ENCODE measurements at places on chromosomes 16 and 17. TPM values are rescaled to one million over a fixed set of nuclear protein-coding genes. Genes with fewer than 3 reads are reported as not detected.

The PRSS22 gene
- total RNA-seq = not detected

The MT1X gene
- total RNA-seq = 62.0 TPM

The TPPP3 gene
- 13.5 TPM for total RNA-seq

The NPW gene
- not detected for total RNA-seq

GRCh38 chr17:60135951-60136666 is 13.7 kb upstream of the CA4 start:
- no peaks in the 10 kb centered on the region for H3K36me3 ChIP-seq
- no peak overlapping the region for H3K4me3 ChIP-seq
- H3K27ac ChIP-seq = no peak overlapping the region
- DNase-seq = peak; percentile 23
- no peaks in the 10 kb centered on the region for H3K27me3 ChIP-seq
- no peaks in the 10 kb centered on the region for H3K4me1 ChIP-seq

DNA sequence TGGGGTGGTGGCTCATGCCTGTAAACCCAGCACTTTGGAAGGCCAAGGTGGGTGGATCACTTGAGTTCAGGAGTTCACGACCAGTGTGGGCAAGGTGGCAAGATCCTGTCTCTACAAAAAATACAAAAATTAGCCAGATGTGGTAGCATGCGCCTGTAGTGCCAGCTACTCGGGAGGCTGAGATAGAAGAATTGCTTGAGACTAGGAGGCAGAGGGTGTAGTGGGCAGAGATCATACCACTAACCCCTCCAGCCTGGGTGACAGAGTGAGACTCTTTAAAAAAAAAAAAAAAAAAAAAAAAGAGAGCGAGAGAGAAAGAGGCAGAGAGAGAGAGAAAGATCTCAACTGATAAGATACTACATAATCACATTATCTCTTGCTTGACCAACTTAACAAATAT is 45.9 kb downstream of the KANSL1 start:
- H3K4me3 ChIP-seq = no peak overlapping the region
- peaks cover 5% of the 10 kb centered on the region for H3K4me1 ChIP-seq
- no peaks in the 10 kb centered on the region for H3K27me3 ChIP-seq
- no peak for DNase-seq

- no peaks in the 10 kb centered on the region for H3K27me3 ChIP-seq
- DNase-seq = no peak
- no peaks in the 10 kb centered on the region for H3K4me1 ChIP-seq
- H3K4me3 ChIP-seq = no peak overlapping the region
- H3K27ac ChIP-seq = no peak overlapping the region
Measured at GRCh38 chr17:72538901-72539352, 418.1 kb downstream of the SOX9 start.

- H3K4me3 ChIP-seq = no peak overlapping the region
- no peaks in the 10 kb centered on the region for H3K36me3 ChIP-seq
- no peaks in the 10 kb centered on the region for H3K4me1 ChIP-seq
- no peaks in the 10 kb centered on the region for H3K27me3 ChIP-seq
- no peak for DNase-seq
Measured at GRCh38 chr17:47199627-47200324, 9.4 kb upstream of the MYL4 start.

GRCh38 chr16:67349172-67349571 is 22.6 kb downstream of the LRRC36 start:
- no peak overlapping the region for H3K27ac ChIP-seq
- no peak for DNase-seq

DNA sequence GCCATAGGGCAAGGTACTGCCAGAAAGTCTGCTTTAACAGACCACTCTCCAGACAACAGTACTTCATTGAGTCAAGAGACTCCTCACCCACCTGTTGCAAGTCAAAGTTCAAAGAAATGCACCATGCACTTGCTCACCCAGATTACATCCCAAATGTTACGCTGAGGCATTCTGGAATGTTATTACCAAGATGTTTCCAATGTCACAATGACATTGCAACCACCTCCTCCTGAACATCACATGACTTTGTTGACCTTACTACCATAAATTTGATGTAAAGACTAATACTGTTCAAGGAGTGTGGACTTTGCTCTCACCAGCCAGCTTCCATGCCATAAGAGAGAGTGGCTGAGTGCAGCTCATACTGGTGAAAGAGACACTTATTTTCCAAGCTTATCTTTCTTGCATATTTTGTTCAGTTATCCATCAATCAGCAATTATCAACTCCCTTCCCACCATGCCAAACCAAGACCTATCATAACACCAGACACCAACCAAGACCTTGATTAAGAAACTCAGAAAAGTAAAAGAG is 58.5 kb upstream of the BCAR1 start:
- H3K27ac ChIP-seq = no peak overlapping the region
- peaks cover 19% of the 10 kb centered on the region for H3K4me1 ChIP-seq
- no peaks in the 10 kb centered on the region for H3K27me3 ChIP-seq
- no peaks in the 10 kb centered on the region for H3K36me3 ChIP-seq
- H3K4me3 ChIP-seq = no peak overlapping the region
- no peak for DNase-seq

- no peaks in the 10 kb centered on the region for H3K36me3 ChIP-seq
- DNase-seq = no peak
Measured at GRCh38 chr17:62666801-62667591, 39.5 kb downstream of the MRC2 start.

GRCh38 chr17:78380370-78380769 is 1.9 kb downstream of the PGS1 start:
- peaks cover 4% of the 10 kb centered on the region for H3K4me1 ChIP-seq
- DNase-seq = no peak
- H3K36me3 ChIP-seq = no peaks in the 10 kb centered on the region
- no peaks in the 10 kb centered on the region for H3K27me3 ChIP-seq
- no peak overlapping the region for H3K4me3 ChIP-seq
- no peak overlapping the region for H3K27ac ChIP-seq

- H3K27me3 ChIP-seq = peaks cover 2% of the 10 kb centered on the region
- H3K36me3 ChIP-seq = no peaks in the 10 kb centered on the region
- no peaks in the 10 kb centered on the region for H3K4me1 ChIP-seq
- H3K4me3 ChIP-seq = no peak overlapping the region
- no peak overlapping the region for H3K27ac ChIP-seq
Measured at GRCh38 chr17:57739402-57740234, 5.5 kb downstream of the CCDC182 start.

DNA sequence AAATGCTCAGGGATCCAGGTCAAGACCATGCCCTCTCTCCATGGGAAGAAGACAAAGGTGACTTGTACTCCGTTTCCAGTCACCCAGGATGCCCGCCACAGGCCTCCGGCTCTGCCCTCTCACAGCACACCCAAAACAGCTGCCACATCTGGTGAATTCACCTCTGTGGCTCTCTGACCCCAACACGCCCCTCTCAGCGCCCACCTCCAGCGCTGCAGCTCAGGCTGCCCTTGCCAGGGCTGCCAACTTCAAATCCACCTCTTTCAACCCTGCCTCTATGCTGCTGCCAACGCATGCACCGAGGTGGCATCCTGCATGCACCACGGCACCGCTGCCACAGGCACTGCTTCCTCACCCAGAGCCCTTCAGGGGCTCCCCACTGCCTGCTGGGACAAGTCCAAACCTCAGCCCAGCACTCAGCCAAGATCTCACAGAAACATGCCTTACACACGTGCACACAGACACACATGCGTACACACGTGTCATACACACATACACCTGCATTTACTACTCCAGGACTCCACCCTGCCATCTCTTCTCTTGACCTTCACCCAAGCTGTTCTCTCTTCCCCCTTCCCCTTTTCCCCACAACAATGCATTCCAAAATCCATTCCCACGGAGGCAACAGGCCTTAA is 7.5 kb downstream of the HID1 start:
- H3K27me3 ChIP-seq = no peaks in the 10 kb centered on the region
- H3K4me3 ChIP-seq = no peak overlapping the region
- H3K4me1 ChIP-seq = no peaks in the 10 kb centered on the region
- H3K36me3 ChIP-seq = no peaks in the 10 kb centered on the region
- H3K27ac ChIP-seq = no peak overlapping the region
- DNase-seq = no peak

GRCh38 chr16:3047387-3047720 is 993 bp downstream of the MMP25 start:
- no peak overlapping the region for H3K4me3 ChIP-seq
- H3K27ac ChIP-seq = no peak overlapping the region
- no peak for DNase-seq
- no peaks in the 10 kb centered on the region for H3K27me3 ChIP-seq
- no peaks in the 10 kb centered on the region for H3K36me3 ChIP-seq

DNA sequence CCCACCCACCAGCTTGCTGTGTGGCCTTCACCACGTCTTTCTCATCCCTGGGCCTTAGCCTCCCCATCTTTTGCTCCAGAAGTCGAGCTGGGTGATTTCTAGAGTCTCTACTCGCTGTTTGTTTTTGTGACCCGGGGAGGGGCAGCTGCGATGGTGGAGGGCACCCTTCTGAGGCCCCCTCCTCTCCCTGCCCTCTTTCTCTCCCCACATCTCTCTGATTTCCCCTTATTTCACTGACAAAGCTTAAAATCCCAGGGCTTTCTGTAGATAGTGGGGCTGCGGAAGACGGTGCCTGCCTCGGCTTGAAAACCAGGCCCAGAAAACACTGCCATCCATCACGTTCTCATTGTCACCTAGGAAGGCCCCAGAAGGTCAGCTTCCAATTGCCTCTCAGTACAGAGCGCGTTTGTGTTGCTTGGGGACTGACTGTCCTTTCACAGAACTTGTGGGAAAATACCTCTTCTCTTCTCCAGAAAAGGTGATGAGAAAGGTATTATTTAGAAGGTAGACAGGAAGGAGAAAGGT is 95.1 kb downstream of the NTN1 start:
- H3K4me1 ChIP-seq = no peaks in the 10 kb centered on the region
- H3K4me3 ChIP-seq = no peak overlapping the region
- H3K27ac ChIP-seq = peak overlapping the region; percentile 85
- no peaks in the 10 kb centered on the region for H3K27me3 ChIP-seq
- no peaks in the 10 kb centered on the region for H3K36me3 ChIP-seq

- H3K4me3 ChIP-seq = no peak overlapping the region
- peaks cover 1% of the 10 kb centered on the region for H3K4me1 ChIP-seq
- no peaks in the 10 kb centered on the region for H3K36me3 ChIP-seq
- H3K27me3 ChIP-seq = no peaks in the 10 kb centered on the region
- DNase-seq = no peak
Measured at GRCh38 chr16:21026846-21027245, 123.8 kb downstream of the DNAH3 start.

- H3K27ac ChIP-seq = no peak overlapping the region
- no peaks in the 10 kb centered on the region for H3K4me1 ChIP-seq
- no peak for DNase-seq
- H3K4me3 ChIP-seq = no peak overlapping the region
- H3K27me3 ChIP-seq = no peaks in the 10 kb centered on the region
- H3K36me3 ChIP-seq = no peaks in the 10 kb centered on the region
Measured at GRCh38 chr17:35089586-35090296, 26.2 kb upstream of the RFFL start.

DNA sequence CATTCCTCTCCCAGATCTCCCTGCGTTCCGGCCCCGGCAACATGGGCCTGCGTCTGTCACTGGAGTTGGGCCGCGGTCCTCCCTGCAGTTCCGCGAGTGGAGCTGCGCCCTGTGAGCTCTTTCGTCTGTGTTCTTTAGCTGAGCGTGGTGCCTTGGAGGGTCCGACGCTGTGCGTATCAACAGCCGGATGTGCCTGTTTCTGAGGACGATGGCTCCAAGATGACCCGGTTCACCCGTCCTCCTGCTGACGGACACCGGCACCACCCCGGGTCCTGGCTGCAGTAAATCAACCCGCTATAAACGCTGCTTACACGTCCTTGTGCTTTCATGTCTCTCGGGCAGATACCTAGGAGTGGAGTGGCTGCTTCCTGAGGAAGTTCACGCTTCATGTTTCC is 44.8 kb upstream of the GNG13 start:
- no peaks in the 10 kb centered on the region for H3K4me1 ChIP-seq
- DNase-seq = no peak
- no peak overlapping the region for H3K27ac ChIP-seq
- H3K4me3 ChIP-seq = no peak overlapping the region

DNA sequence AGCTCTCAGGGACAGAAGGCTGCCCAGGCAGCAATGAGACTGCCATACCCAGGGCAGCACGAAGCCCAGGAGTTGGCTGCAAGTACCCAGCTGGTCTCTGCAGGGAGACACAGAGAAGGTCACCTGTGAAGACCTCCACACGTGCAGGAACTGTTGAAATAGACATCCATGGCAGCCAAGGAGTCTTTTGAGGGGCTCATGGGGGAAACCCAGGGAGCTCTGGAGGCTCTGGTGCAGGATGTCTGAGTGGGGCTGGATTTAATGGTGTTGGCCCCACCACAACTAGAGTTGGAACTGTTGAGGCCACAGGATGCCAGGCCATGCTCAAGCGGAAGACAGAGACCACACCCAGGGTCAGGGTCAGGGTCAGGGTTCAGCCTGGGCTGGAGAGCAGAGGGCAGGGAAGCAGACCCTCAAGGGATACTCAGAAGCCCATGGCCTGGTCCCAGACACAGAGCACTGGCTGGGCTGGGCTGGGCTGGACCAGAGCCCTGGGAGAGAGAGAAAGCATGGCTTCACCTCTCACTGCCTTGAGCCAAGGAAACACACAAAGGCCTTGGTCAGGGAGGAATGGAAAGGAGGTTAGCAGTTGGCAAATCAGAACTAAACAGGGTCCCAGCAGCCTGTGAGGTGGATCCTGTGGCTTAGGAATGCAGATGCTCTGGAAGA is 21.4 kb downstream of the PITPNM3 start:
- no peak overlapping the region for H3K27ac ChIP-seq
- H3K36me3 ChIP-seq = no peaks in the 10 kb centered on the region
- H3K4me1 ChIP-seq = no peaks in the 10 kb centered on the region
- no peak overlapping the region for H3K4me3 ChIP-seq
- H3K27me3 ChIP-seq = no peaks in the 10 kb centered on the region
- peak; percentile 54 for DNase-seq

GRCh38 chr16:90008708-90009145 is 10.5 kb downstream of the DBNDD1 start:
- no peak for DNase-seq
- H3K27me3 ChIP-seq = no peaks in the 10 kb centered on the region
- H3K4me1 ChIP-seq = no peaks in the 10 kb centered on the region
- no peak overlapping the region for H3K4me3 ChIP-seq

DNA sequence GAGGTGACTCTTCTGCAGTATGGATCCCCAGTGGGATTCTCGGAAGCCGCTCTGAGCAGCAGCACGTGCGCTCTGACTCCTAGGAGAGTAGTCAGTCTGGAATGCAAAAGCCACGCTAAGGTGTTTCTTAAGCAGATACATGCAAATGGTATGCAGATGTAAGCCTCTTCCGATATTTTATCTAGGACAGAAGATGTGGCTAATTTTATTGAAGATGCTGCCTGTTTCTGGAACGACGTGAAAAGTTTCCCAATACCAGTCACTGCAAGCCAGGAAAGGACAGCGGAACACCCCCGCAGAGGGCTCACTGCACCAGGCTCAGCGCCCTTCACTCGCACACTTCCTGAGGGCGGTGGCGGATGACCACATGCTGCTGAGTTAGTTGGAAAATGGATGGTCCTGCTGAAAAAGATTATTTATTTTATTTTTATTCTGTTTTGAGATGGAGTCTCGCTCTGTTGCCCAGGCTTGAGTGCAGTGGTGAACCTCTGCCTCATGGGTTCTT is 10.1 kb downstream of the FADS6 start:
- H3K4me1 ChIP-seq = no peaks in the 10 kb centered on the region
- no peak overlapping the region for H3K27ac ChIP-seq
- no peak overlapping the region for H3K4me3 ChIP-seq
- H3K27me3 ChIP-seq = no peaks in the 10 kb centered on the region
- DNase-seq = no peak

GRCh38 chr16:49675413-49675812 is 180.5 kb downstream of the ZNF423 start:
- no peaks in the 10 kb centered on the region for H3K4me1 ChIP-seq
- H3K36me3 ChIP-seq = no peaks in the 10 kb centered on the region
- no peaks in the 10 kb centered on the region for H3K27me3 ChIP-seq
- DNase-seq = no peak
- H3K4me3 ChIP-seq = no peak overlapping the region

All from aorta (tissue), 5 donors.